Posterior cingulate gyrus (tissue), 11 donors: ENCODE measurements at places on chromosomes 3 and 15.

GRCh38 chr3:143601723-143602484 is 246.4 kb downstream of the SLC9A9 start:
- peak; percentile 15 for DNase-seq

DNA sequence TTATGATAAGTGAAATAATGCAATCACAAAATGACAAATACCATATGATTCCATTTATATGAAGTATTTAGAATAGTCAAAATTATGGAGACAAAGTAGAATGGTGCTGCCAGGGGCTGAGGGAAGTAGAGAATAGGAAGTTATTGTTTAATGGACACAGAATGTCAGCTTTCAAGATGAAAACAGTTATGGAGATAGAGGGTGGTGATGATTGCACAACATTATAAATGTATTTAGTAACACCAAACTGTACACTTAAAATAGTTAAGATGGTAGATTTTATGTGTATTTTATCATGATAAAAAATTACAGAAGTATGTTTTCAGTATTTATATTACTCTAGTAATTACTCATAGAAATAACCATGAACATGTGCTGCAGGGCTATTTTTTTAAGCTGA is 100.8 kb upstream of the AZI2 start:
- no peak for DNase-seq

DNA sequence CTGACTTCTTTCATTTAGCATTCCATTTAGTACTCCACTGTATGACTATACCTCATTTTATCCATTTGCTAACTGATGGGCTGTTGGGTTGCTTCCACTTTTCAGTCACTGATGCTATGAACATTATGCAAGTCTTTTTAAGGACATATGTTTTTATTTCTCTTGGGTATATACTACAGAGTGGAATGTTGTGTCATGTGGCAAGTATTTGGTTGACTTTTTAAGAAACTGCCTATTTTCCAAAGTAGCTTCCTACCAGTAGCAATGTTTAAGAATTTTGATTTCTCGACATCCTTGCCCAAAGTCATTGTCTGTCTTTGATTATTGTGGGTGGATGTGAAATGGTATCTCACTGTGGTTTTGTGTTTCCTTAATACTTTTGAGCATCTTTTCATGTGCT is 110.1 kb upstream of the TPM1 start:
- no peak for DNase-seq

GRCh38 chr15:50884540-50884939 is 23.9 kb upstream of the AP4E1 start:
- DNase-seq, result no peak

GRCh38 chr3:106590216-106590615 is 721.4 kb upstream of the CBLB start:
- DNase-seq, result no peak

DNA sequence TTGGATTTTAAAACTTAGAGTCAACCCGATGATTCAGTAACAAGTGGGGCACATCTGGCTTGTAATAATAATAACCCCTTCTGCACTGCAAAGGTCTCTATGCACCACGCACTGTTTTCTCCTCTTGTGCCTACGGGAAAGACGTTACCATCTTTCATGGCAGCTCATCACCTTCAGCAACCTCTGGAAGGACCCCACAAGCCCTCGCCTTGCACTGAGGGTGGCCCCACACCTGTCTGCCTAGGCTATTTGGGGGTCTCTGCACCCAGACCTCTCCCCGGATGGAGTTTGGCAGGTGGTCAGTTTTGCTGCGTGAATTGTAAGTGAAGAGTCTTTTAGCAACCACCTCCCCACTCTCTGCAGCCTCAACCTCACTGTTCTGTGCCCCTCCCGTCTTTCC is 138.6 kb upstream of the MEF2A start:
- no peak for DNase-seq

DNA sequence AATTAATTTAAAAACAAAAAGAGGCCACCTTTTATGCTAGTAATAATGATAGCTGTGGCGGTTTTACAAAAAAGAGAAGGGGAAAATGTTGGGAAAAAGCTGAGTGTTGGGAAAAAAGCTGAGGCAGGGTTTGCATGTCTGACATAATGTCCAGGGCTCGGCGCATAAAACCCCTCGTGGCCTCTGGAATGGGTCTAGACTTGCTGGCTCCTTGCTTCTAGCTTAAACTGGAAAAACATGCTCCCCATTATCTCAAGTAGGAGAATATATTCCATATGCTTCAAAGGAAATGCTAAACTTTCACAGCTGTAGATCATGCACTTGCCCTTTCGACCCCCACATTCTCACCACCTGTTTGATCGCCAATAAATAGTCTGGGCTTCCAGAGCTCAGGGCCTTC is 53.0 kb downstream of the CYP19A1 start:
- no peak for DNase-seq

DNA sequence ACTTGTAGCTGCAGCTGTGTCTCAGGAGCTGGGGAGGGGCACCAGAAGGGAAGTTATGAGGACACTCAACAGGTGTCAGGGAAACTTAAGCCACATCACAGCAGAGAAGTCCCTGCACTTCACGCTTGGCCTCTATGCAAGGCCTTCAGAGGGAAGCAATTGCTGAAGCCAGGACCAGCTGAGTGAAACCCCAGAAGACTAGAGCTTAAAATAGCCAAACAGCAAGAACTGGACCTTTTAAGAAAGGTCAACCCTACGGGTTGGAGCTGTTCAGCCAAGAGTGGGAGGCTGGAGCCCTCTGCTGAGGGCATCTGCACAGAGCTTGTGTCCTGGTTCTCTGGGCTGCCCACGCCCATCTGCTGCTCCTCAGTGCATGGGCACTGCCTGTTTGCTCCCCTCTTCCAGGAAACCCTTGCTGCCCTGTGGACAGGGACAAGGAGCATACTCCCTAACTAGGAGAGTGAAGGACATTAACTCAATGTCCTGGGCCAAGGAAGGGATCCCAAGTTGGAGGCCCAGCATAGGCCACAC is 3.9 kb upstream of the GRAMD2A start:
- peak; percentile 44 for DNase-seq

GRCh38 chr15:66578286-66578875 is 12.6 kb upstream of the LCTL start:
- DNase-seq, result no peak

- DNase-seq, result no peak
These were observed 362.7 kb upstream of the CFAP20DC start for GRCh38 chr3:59412516-59412915.

GRCh38 chr3:133964547-133964946 is 65.2 kb downstream of the SLCO2A1 start:
- DNase-seq, result peak; percentile 21

- no peak for DNase-seq
These were observed 303.1 kb upstream of the CTDSPL start for GRCh38 chr3:37558580-37558979.

- DNase-seq, result peak; percentile 90
These were observed 533 bp downstream of the ARF4 start for GRCh38 chr3:57596495-57597126.

DNA sequence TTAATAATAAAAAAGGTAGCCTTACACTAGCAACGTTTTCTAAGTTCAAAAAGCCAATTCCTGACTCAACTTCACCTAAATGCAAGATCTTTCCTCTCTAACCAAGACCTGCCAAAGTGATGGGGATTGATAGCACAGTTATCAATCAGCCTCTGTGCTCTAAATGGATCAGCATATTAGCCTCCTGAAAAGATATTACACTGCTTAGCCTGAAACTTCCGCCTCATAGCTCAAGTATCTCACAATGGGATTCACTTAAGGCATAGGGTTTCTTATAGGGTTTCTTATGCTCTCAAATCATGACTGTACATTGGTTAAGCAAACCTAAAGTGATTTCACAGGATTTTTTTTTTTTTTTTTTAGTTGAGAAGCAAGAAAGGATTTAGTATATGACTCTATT is 436 bp upstream of the SLC9A9 start:
- DNase-seq, result no peak

GRCh38 chr3:57582474-57583168 is 14.5 kb downstream of the ARF4 start:
- no peak for DNase-seq

GRCh38 chr3:178761024-178761423 is 224.8 kb downstream of the KCNMB2 start:
- DNase-seq, result no peak

DNA sequence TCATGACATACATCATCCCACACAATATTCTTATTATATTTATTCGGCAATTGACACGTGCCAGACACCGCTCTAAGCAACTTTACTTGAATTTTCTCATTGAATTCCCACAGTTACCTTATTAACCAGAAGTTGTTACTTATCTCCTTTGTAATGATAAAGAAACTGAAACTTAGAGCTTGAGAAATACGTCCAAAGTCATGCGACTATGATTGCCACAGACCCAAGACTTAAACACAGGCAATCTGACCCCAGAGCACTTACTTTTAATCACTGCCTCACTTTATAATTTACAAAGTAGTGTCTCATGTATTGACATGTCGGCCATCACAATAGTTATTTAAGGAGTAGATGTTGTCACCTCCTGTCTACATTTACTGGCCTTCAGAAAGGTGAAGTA is 64.7 kb downstream of the ATP13A4 start:
- DNase-seq, result no peak

- no peak for DNase-seq
These were observed 40.6 kb upstream of the POLR2M start for GRCh38 chr15:57665939-57666338.

GRCh38 chr3:46923559-46924350 is 46.2 kb downstream of the PTH1R start:
- DNase-seq, result no peak

DNA sequence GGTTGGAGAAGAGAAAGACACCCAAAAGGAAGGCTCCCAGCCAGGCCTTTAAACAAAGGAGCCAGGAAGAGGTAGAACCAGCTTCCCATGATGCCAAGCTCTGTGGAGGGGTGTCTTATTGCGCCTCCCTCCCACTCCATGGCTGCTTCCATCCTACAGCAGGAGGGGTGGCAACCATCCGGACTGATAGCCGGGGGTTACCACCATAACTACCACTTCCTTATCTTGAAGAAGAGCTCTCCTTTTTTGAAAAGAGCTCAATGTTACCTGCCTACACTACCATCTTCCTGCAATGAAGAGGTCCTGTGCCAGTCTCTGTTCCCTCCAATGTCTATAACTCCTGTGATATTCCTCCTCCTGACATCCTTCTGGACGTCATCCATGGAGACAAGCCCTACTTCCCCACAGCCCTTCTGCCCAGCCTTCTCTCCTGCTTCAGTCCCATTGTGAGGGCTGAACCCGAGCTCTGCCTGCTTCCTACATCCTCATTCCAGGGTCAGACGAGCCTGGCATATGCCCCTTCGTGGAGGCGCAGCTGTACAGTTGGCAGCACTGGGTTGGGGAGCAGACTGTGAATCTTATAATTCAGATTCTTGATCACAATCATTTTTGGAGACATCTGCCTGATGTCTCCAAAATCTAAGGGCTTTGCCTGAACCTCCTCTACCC is 8.5 kb downstream of the CCDC9B start:
- DNase-seq, result no peak

GRCh38 chr3:51777985-51778384 is 1.1 kb downstream of the IQCF6 start:
- DNase-seq, result peak; percentile 42

DNA sequence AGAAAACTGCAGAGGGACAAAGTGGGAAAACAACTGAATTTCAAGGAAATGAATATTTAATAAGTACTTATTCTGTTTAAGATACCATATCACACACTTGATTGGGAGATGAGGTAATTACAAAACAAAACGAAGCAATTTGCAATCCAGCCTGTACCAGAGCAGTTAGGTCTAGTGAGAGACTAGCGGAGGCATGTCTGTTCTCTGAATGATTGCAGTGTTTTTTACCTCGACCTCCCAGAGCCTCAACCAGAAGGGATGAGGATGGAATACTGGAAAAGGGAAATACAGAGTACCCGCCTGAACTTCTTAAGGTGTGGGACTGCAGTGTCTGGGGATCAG is 59.5 kb downstream of the PIK3CB start:
- DNase-seq, result no peak

GRCh38 chr3:39271363-39271914 is 8.4 kb downstream of the CX3CR1 start:
- no peak for DNase-seq

- peak; percentile 80 for DNase-seq
These were observed 52.4 kb downstream of the HEG1 start for GRCh38 chr3:125003369-125003853.

DNA sequence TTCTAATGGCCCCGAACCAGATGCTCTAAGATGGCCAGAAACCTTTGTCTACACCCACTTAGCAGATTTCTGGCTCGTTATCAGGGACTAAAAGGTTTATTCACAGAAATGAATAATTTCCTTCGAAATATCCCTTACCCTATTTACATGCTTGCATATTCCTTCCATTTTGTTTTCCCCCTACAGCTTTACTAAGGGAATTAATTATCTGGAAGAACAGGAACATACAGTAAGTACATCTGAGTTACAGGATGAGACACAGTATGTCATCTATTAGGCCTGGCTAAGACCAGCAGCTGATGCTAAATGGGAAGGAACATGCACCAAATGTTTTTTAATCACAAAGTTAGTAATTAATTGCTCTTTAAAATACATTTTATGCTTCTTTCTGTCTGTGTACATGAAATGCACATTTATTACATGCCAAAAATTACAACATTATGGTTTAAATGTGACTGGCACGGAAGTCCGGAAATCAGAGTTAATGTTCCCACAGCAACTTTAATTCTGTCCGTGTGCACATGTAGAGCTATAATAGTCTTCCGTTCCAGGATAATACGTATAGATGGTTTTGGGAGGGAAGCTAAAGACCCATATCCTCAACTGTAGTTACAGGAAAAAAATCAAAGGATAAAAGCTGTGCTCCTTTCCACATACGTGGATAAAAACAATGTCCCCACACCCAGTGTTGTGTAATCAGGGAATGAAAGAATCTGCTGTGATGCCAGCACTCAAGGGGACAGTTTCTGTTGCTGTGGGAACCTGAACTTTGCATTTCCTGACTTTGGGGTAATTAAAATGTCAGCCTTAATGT is 82.0 kb downstream of the TIGIT start:
- no peak for DNase-seq

DNA sequence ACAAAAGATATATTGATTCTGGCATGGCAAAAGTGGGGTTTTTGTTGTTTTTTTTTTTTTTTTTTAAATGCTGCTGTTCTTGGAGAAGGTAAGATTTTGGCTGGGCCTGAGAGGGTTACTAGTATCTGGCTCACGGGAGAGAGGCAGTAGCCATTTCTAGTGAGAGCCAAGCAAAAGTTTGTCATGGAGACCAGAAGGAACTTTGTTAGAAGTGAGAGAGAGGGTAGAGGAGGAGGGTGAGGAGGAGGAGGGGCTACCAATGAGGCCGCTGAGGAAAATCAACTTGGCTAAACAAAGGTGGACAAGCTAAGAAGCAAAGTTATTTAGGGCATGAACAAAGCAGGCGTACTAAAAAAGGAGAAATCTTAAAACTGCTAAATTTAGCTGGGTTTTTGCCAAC is 48.9 kb upstream of the STRIT1 start:
- no peak for DNase-seq

DNA sequence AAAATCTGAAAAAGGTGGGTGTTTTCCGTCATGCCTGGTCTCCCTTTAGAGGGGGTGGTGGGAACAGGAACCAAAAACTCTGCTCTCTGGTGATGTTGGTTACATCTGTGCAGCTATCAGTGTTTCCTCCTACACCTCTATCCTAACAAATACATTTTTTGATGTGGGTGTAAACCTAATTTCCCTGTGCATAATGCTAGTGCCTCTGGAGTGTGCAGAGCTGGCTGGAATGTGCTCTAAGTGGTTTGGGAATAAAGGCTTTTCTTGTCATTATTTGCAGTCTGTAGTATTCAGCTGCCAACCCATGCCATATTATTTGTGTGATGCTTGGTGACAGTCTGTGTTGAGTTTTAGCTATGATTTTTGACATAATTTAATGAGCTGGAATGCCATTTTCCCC is 547.6 kb downstream of the NLGN1 start:
- no peak for DNase-seq
